ENCODE measurements at places on chromosomes 2 and 18.
A peak's percentile ranks its signal among the peaks of the same experiment; 100 is the strongest.

DNA sequence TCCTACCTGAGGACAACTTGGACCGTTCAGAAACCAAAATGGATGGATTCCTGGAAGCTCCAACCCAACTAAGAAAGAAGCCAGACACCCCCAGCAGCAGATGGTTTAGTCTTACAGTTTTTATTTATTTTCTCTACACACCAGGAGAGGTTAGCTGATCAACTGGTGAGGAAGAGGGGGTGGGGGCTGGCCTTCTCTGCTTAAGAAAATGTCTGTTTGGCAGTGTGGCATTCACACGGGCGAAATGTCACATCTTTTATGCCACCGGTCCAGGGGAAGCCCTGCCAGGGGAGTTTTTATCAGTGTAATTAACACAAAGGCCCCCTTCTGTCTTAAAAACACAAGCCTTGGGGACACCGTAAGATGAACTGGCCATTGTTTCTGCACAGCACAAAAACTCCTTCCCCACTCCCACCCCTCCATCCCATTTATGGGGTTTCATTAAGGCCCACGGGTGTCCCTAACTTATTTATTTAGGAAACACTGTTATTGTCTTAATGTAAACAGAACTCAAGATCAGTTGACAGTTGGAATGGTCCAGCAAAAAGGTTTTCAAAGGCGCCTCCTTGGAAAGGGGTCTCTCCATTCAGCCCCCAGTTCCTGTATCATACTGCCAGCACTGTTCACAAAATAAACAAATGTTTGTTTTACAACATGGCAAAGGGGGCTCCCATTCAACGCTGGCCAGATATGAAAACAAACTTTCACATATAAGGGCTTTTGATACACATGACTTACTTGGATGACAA, 217.0 kb downstream of the C1D start:
- no peak for DNase-seq

DNA sequence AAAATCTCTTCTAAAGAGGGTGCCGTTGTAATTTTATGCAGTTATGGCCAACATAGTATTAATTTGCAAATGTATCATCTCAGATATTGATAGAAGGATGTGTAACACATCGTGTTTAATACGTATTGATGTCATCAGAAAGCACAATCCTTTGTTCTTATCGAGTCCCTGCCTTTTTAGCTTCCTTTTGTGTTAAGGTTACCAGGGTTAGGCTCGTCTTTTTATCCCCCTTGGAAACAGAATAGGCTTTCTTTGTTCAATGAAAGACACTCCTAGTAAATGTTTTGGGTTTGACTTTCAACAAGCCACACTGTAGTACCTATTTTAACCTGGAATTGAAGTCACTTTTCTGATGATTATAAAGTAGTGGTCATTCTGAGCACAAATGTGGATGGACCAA, 136.2 kb downstream of the WDR7 start:
- no peak for DNase-seq

- no peak for DNase-seq
These were observed 51.6 kb downstream of the APOB start for GRCh38 chr2:20992201-20992711.

DNA sequence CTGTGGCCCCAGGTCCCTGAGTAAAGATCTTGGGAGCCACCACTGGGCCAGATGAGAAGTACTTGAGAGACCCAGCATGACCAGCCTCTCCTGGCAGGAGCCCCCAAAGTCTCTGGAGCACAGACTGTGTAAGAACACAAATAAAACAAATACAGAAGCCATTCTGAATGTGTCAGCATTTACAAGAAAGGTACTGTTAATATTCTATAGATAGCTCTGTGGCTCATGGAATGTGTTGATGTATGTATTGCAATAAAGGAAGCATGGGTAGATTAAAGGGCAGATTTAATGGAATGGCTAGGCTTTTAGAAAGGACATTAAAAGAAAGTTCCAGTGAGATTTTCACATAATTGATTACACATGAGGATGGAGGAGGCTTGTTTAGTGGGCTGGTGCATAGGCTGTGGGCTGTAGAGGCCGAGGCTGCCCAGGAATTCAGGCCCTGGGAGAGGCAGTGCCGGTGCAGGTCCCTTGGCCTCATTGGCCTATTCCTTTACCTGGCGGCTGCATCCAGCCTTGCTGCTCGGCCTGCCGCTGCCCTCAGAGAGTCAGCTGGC, 127.7 kb upstream of the DLX2 start:
- no peak for DNase-seq

GRCh38 chr2:71743995-71744675, 290.8 kb downstream of the DYSF start:
- DNase-seq = no peak

DNA sequence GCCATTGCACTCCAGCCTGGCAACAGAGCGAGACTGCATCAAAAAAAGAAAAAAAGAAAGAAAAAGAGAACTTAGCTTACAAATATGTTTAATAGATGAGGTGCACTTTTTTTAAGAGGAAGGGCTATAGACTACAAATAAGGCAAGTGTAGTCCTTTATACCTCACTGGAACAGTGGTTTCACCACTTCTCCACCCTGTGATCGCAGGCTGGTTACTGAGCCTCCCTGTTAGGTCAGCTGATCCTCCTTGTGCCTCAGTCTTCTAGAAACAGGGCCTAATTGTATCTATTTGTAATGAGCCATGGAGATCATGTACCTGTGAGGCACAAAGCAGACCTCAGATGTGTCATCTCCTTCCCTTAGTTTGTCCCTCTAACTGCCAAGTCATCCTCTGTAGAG, 4.5 kb downstream of the CXCR2 start:
- DNase-seq = no peak

DNA sequence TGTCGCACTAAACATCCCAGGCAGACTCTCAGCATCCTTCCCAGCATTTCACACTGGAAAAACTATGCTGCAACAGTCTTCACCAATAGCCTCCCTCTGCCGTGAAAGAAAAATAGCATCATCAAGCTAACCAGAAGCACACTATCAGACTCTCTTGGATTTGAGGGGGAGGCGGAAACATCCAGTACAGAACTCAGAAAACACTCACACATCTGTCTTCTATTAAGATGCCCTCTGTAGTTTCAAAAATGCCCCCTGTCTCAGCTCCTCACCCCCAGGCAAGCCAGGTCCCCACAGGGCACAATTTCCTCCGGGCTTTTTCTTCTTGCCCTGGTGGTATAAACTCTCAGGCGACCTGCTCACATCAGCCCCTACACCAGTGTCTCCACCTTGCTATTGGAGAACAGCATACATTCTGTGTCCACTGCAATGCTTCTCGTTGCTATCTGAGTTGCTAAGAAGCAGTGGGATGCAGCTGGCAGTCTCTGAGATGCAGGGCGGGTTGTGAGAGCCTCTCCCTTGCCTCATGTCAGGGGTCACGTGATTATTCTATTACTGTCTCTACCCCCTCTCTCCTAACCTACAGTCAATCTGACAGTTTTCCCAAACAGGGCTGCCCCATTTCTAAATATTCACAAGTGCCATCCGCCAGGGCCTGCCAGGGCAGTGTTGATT, 189.9 kb downstream of the INO80D start:
- no peak for DNase-seq

DNA sequence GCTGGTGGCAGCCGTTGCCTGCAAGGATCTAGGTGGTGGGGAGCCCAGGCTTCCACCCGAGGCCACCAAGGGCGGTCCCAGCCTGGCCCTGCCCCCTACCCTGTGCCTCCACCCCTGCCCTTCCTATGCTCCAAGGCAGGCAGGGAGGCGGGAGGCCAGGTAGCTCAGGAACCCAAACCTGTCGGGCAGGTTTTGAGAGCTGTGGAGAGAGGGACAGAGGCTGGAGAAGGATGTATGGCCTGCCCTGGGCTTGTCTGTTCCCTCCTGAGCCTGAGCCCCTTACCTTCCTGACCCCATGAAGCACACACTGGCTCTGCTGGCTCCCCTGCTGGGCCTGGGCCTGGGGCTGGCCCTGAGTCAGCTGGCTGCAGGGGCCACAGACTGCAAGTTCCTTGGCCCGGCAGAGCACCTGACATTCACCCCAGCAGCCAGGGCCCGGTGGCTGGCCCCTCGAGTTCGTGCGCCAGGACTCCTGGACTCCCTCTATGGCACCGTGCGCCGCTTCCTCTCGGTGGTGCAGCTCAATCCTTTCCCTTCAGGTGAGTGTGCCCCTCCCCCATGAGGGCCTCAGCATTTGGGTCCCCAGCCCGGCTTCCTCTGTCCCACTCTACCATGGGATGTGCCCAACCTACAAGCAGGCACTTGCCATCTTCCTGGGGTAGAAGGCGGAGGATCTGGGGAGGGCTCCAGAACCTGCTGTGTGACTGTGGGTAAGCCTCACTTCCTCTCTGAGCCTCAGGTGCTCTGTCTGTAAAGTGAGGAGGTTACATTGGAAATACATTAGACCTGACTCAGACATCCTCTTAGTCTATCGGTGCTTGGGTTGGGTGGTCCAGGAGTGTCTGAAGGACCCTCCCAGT, at the start of gene PROM2:
PROM2 (plus strand) TSS at position 159 of the 860 bp plus-strand sequence; CDS start at position 296, 137 bp downstream.
- DNase-seq = no peak

DNA sequence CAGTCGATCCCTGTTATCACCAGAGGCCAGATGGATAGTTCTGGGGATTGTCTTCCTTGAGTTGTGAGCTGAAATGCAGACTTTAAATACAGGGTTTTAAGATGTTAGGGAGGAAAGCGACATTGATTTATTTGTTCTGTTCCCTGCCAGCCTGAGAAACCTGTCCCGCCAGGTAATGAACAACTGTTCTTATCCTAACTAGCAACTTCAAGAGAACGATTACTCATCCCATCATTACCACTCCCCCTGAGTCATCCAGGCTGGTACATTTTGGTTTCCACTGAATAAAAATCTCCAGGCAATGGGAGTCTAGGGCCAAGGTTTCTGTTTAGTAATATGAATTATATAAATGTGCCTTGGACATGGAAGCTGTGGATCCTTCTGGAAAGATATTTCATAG, 131.2 kb downstream of the LYPD6B start:
- DNase-seq = no peak

DNA sequence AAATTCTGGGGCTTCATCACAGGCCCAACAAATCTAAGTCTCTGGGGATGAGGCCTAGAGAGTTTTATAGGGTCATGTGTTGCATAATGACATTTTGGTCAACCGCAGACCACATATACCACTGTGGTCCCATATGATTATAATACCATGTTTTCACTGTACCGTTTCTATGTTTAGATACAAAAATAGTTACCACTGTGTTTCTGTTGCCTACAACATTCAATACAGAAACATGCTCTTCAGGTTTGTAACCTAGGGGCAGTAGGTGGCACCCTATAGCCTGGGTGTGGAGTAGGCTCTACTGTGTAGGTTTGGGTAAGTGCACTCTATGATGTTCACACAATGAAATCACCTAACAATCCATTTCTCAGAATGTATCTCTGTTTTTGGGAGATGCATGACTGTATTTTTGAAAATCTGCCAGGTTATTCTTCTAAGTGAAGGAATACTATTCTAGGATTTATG, 485.2 kb downstream of the PTPRM start:
- no peak for DNase-seq

- peak; percentile 25 for DNase-seq
These were observed 547 bp downstream of the SLC35F5 start for GRCh38 chr2:113755835-113756354.

- DNase-seq = no peak
These were observed 531.8 kb downstream of the ZEB2 start for GRCh38 chr2:143988082-143988481.

GRCh38 chr2:177068967-177069366, 143.6 kb upstream of the HNRNPA3 start:
- DNase-seq = no peak

DNA sequence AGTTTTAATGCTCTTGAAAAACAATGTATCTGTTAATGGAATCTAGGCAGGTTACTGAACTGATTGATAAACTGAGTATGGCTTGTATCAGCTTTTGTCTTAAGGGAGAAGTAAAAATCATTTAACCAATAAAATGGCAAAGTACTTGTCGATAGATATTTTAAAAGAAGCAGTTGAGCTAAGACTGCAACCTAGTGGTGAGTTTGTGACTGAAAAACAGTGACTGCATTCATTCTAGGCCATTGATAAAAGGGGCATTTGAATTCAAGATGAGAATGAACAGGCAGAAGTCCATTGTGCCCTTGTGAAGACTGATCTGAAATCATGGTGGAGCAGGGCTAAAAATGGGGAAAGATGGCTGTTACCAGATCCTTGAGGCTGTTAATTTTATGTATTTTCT, 59.4 kb upstream of the MSTN start:
- DNase-seq = no peak

DNA sequence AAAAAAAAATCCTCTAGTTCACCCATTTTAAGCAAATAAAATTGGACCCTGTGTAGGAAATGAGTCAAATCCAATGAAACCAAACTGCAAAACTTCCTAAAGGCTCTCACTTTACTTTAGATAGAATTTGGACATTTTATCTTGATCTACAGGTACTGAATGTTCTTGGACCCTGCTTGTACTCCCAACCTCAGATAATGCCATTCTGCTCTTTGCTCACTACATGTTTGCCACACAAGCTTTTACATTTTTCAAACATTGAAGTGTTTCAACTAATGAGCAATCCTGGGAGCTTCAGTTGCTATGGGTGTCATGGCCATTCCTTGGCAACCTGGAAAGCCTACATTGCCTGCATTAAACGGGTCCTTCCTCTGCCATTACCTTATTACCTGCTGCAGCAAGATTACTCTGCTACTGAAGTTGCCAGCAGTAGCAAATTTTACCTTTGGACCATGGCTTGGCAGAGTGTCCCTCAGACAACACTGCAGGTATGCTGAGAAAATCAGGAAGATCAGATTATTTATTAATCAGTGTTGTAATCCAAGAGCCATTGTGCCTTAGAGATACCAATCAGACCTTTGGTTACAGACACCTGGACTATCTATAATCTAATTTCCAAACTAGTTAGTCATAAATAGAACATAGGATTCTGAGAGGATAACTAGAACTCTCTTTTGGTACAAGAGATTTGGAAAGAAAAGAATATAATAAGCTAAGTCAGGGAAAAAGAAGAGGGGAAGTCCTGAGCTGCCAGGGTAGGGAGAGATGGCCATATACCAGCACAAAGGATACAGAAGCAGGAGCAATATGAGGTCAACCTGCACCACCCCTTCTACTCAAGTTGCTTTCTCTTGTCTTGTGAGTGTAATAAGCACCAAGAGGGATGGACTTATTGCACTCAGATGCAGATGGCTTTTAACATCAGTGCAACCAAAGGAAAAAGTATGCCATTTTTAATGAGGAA, 293.3 kb upstream of the TFPI start:
- DNase-seq = no peak

- DNase-seq = no peak
These were observed 336.4 kb upstream of the FSHR start for GRCh38 chr2:49490710-49491109.

GRCh38 chr2:216392018-216392562, 19.8 kb upstream of the MARCHF4 start:
- DNase-seq = no peak

DNA sequence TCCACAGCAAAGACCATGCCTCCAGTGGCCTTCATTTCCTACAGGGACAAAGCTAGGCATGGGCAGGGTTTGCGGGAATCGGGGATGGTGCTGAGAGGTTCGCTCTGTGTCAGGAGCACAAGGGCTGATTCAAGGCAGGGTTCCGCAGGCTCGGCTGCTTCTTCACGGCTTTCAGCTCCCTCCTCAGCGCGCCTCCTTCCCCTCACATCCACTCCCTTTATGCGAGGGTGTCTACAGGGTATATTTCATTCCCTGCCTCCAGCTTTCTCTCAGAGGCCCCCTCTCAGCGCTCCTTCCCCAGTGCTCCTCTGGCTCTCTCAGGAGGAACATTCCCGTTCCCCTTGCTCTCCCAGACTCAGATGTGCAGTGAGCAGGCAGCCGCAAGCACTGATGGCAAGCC, 78.7 kb upstream of the ASB18 start:
- no peak for DNase-seq
